ENCODE measurements at places on chromosomes 4 and X. TPM values are rescaled to one million over a fixed set of nuclear protein-coding genes. Genes with fewer than 3 reads are reported as not detected.

GRCh38 chrX:10542586-10542985 lies 77.8 kb downstream of the MID1 start:
- no peak for DNase-seq

- DNase-seq = no peak
Measured at GRCh38 chr4:162782096-162782777, 384.5 kb downstream of the NAF1 start.

DNA sequence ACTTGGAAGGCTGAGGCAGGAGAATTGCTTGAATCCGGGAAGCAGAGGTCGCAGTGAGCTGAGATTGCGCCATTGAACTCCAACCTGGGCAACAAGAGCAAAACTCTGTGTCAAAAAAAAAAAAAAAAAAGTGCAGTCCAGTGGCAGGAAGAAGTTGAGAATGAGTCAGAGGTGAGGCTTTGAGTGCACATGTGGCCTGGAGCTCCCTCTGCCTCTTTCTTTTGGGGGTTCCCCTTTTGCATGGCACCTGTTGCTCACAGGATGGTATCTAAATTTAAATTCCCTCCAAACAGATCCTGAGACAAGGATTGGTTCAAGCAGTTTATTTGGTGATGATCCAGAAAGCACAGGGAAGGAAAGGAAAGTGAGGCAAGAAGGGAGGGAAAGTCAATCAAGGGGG lies 151.4 kb upstream of the STX18 start:
- DNase-seq = no peak

DNA sequence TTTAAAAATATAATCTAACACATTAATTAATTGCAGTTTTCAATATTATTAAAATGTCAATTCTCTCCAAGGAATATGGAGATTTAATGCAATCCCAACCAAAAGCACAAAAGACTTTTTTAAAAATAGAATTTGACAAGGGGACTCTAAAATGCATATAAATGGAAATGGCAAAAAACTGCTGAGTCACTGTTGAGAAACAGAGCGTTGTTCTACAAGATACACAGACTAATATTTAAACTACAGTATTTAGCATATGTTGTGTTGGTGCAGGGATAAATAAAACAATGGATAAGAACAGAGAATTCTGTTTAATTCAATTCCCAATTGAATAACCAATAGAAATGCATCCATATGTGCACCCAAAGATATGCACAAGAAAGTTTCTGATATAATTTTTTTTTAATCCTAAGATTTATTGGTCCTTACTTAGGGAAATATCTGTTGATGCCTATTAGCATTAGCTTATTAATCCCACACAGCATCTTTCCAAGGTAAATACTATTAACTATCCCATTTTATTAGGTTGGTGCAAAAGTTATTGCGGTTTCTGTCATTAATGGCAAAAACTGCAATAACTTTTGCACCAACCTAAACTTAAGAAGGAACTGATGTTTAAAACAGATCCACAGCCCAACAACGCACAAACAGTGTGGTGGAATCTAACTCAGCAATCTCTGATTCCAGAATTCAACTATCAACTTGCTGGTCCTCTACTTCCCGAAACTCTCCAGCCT lies 86.8 kb upstream of the VEGFC start:
- no peak for DNase-seq

GRCh38 chr4:5852523-5853202 lies 40.2 kb downstream of the CRMP1 start:
- no peak for DNase-seq

- no peak for DNase-seq
Measured at GRCh38 chr4:129064717-129065116, 28.6 kb downstream of the SCLT1 start.

- DNase-seq = no peak
Measured at GRCh38 chr4:173125216-173125812, 43.3 kb upstream of the GALNT7 start.

GRCh38 chr4:168057412-168057811 lies 34.9 kb upstream of the ANXA10 start:
- DNase-seq = no peak

- no peak for DNase-seq
Measured at GRCh38 chr4:95232358-95233156, 316.2 kb downstream of the UNC5C start.

Gene SMARCA1
- polyA plus RNA-seq = 123 TPM

Gene SSX2B
- not detected for polyA plus RNA-seq

Gene RAI2
- 12.1 TPM for polyA plus RNA-seq

Data from left renal pelvis (tissue), 4 donors.